ENCODE measurements at places on chromosomes 1 and 21. TPM values are rescaled to one million over a fixed set of nuclear protein-coding genes. Genes with fewer than 3 reads are reported as not detected.

SPRR4 gene
- total RNA-seq, result not detected

MIXL1 gene
- total RNA-seq, result under 0.01 TPM

CFHR1 gene
- total RNA-seq, result not detected

PEF1 gene
- total RNA-seq, result 132 TPM

MFSD2A gene
- total RNA-seq, result 0.44 TPM

SPRR3 gene
- total RNA-seq, result not detected
